ENCODE measurements at places on chromosomes 7 and 10.

DNA sequence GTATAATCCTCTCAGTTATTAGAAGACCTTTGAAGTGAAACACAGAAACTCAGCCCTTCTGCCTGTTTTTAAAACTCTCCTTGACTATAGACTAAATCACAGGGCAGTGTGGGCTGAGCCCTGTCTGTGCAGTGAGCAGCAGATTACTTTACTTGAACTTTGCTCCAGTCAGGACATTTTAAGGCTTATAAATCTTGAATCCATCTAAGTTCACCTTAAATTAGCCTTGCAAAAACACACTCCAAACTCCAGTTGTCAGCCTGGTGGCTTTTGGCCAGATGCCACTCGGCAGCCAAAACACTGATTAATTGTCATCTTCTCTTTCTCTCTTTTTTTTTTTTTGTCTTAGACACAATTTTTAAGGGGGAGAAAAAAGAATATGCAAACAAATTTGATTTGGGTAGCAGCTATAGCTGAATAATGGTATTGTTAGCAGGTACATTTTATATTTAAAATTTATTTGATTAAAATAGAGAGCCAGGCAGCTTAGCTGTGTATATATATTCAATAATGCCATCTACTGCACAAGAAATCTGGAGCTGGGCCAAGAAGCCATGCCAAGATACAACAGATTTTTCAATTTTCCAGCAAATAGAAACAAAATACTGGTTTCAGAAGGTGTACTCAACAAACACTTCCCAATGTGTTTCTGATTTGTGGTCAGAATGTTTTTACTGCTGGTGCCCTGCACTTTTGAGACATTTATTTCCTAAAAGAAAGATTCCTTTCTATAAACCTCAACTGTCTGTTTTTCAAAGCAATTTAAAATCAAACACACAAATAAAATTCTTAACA, 247.7 kb downstream of the TFEC start:
- DNase-seq, result no peak

GRCh38 chr7:121531175-121532070, 135.3 kb upstream of the FAM3C start:
- DNase-seq, result no peak

GRCh38 chr10:113073549-113074189, 123.6 kb downstream of the TCF7L2 start:
- peak; percentile 96 for DNase-seq

- DNase-seq, result peak; percentile 60
Observed at GRCh38 chr10:77641344-77641743, 3.7 kb upstream of the KCNMA1 start.

GRCh38 chr7:64893401-64893800, 9.7 kb upstream of the ZNF273 start:
- DNase-seq, result no peak

DNA sequence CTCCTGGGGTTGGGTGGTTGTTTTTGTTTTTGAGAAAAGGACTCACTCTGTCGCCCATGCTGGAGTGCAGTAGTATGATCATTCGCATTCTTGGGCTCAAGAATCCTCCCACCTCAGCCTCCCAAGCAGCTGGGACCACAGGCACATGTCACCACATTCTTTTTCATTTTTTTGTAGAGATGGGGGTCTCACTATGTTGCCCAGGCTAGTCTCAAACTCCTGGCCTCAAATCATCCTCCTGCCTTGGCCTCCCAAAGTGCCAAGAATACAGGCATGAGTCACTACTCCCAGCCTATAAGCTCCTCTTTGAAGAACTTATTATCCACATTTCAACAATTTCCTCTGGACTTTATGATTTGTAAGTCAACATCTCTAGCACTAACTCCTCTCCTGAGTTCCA, 102.7 kb downstream of the KMT2C start:
- DNase-seq, result no peak
